ENCODE measurements at places on chromosomes 12 and 14.

- no peak for DNase-seq
- H3K27me3 ChIP-seq, result no peaks in the 10 kb centered on the region
- no peak overlapping the region for H3K27ac ChIP-seq
Measured at GRCh38 chr12:16352481-16352880, 5.0 kb downstream of the MGST1 start.

- H3K27ac ChIP-seq, result no peak overlapping the region
- DNase-seq, result peak; percentile 21
- H3K36me3 ChIP-seq, result no peaks in the 10 kb centered on the region
- H3K4me1 ChIP-seq, result peaks cover 42% of the 10 kb centered on the region
- H3K27me3 ChIP-seq, result no peaks in the 10 kb centered on the region
Measured at GRCh38 chr14:103194256-103195045, 71.2 kb downstream of the TNFAIP2 start.

DNA sequence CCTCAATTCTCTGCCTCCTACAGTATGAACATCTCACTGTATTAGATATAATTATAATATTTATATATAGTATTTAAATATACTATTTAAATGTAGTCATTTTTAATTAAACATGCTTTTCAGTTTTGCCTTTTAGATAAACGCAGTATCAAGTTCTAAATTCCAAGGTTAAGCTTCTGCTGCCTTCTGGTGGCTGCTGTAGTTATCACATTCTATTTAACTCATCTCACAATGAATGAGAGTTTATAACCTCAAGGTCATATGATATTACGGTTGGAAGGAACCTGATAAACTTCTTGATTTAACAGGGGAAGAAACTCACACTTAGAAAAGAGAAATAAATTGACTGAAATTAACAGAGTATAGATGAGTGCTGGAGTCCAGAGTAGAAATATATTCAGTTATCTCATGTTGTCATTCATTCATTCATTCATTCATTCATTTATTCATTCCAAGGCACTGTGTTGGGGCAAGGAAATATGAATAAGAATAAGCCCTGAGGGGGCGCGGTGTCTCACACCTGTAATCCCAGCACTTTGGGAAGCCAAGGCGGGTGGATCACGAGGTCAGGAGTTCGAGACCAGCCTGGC lies 31.9 kb downstream of the GUCY2C start:
- DNase-seq, result peak; percentile 6
- no peak overlapping the region for H3K4me3 ChIP-seq

- no peak overlapping the region for H3K27ac ChIP-seq
- H3K36me3 ChIP-seq, result no peaks in the 10 kb centered on the region
- peaks cover 27% of the 10 kb centered on the region for H3K4me1 ChIP-seq
- H3K27me3 ChIP-seq, result peaks cover 5% of the 10 kb centered on the region
Measured at GRCh38 chr12:49236423-49236822, 28.5 kb upstream of the TUBA1C start.

Data from HepG2 (cell line).